ENCODE measurements at places on chromosomes 6 and 20.

- DNase-seq = peak; percentile 10
These were observed 122.5 kb upstream of the TIAM2 start for GRCh38 chr6:154872542-154873114.

GRCh38 chr6:56513631-56514030, 129.1 kb downstream of the DST start:
- no peak for DNase-seq

GRCh38 chr6:119129968-119130484, 51.6 kb upstream of the FAM184A start:
- DNase-seq = peak; percentile 10

- no peak for DNase-seq
These were observed 10.4 kb downstream of the MRPL14 start for GRCh38 chr6:44116641-44117382.

- no peak for DNase-seq
These were observed 613.9 kb upstream of the ARID1B start for GRCh38 chr6:156163311-156163710.

DNA sequence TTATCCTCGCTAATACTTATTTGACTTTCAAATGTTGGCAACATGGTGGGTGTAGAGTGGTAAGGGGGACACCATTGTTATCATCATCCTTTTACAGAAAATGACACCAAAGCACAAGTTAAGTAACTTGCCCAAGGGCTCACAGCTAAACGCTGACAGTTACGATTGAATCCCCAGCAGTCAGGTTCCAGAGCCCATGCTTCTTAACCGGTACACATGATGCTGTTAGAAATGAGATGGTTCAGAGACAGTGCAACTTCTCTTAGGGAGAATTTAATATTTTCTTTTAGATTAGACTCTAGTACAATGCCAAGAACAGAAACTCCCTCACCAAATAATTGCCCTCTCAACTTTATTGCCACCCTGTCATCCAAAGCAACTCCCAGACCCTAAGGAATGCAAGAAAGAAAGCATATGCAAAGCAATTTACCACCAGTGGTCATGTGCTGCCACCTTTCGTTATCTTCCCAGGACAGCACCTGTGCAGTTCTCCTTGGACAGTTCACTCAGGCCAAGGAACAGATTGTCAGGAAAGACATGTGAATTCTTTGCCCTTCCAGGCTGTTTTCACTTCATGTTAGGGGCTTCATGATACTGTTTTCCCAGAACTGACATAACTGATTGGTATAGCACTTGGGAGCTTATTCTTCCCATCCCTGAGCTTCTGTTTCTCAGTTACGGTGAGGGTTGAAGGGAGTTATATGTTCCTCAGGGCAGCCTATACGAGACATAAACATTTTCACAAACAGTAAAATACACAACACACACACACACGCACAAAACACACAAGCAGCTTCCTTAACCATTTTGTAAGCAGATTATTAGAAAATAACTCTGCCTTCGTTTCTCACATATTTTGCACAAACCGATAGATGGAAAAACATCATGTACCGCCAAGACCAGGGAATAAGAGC, 5.1 kb downstream of the HLA-DMA start:
- DNase-seq = peak; percentile 60

GRCh38 chr6:17291778-17292177, 10.6 kb downstream of the RBM24 start:
- DNase-seq = no peak

GRCh38 chr6:1491591-1492319, 102.4 kb downstream of the FOXF2 start:
- DNase-seq = no peak

- DNase-seq = no peak
These were observed 120.0 kb downstream of the UTRN start for GRCh38 chr6:144405163-144405562.

Measured in NCI-H82 (cell line).